Left cardiac atrium (tissue), 4 donors: ENCODE measurements at places on chromosomes 1 and 21. TPM values are rescaled to one million over a fixed set of nuclear protein-coding genes. Genes with fewer than 3 reads are reported as not detected.

Gene KIF21B
- 0.94 TPM for total RNA-seq

Gene TNFAIP8L2
- total RNA-seq = 2.1 TPM

Gene NGF
- 4.4 TPM for total RNA-seq

Gene PEAR1
- 10.4 TPM for total RNA-seq

Gene TMOD4
- not detected for total RNA-seq

Gene HSPB7
- 1,770 TPM for total RNA-seq

Gene SPSB1
- 19.1 TPM for total RNA-seq

Gene FBLIM1
- 82.8 TPM for total RNA-seq

Gene DNASE2B
- total RNA-seq = not detected

Gene CFAP107
- not detected for total RNA-seq

- DNase-seq = no peak
Measured at GRCh38 chr1:148293651-148294050, 141.6 kb upstream of the NBPF11 start.

DNA sequence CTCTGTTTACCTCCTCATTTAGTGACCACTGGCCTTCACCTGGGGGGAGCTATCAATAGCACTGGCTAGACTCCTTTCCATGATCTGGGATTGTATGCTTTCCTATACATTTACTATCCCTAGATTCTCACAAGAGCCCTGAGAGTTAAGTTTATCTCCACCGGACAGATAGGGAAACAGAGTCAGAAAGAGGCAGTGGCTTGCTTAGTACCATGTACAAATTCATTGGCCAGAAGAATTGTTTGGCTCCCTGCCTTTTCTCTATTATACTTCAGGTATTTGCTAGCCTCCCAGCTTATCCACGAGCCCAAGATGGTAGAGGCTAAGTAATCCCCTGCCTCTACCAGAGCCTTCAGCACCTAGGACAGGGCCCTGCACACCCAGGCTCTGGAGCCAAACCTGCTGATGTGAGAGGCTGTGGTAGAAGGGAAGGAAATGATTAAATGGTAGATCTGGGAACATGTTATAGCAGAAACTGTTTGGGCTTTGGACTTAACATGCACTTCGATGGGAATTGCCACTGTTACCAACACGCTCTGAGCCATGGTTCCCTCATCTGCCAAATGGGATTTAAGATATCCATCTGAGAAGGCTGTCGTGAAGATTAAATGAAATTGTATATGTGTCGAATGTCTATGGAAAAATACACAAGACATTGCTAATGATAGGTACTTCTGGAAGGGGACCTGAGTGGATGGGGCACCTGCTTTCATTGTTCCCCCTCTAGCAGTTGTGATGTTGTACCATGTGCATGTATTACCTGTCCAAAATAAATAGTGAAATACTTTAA is 3.1 kb upstream of the BLACAT1 start:
- no peak for DNase-seq

DNA sequence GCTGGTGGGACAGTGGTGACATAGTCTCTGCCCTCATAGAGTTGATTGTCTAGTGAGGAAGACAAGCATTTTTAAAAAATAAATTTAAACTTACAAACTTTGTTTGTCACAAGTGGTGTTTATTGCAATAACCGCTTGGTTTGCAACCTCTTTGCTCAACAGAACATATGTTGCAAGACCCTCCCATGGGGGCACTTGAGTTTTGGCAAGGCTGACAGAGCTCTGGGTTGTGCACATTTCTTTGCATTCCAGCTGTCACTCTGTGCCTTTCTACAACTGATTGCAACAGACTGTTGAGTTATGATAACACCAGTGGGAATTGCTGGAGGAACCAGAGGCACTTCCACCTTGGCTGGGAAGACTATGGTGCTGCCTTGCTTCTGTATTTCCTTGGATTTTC is 58.4 kb downstream of the LAMC2 start:
- DNase-seq = peak; percentile 78

DNA sequence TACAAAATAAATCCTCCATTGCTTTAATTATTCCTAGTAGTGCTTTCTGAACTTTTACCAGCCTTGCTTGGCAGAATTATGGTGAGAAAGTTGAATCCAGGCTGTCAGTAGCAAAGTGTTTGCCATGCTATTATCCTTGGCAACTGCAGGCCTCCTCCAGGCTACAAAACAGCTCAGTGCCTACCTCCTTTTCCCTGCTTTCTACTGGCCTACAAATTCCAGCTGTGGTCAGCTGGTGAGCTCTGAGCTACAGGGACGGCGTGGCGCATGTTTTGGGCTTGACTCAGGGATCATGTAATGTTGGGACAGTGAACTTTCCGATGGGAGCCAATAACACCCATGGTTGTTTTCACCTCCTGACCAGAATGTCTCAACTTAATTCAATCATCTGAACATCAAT is 456.1 kb upstream of the ADAMTS5 start:
- peak; percentile 67 for DNase-seq

DNA sequence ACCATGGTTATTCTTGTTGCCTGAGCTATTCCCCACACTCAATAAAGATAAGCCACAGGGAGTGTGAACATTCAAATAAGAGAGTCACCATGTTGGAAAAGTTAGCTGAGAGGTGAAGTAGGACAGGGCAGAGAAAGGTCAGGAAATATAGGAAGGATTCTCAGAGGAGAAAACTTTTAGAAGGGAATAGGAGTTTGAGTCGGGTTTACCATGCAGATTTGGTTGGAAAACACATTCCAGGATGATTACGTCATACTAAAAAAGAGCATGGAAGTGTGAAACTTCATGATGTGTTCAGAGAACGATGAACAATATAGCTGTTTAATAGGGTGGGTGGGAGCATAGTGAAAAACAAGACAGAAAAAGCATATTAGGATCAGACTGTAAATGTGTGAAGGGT is 1125.3 kb upstream of the ADGRL2 start:
- no peak for DNase-seq

GRCh38 chr1:164786980-164787833 is 228.2 kb downstream of the PBX1 start:
- DNase-seq = peak; percentile 81

DNA sequence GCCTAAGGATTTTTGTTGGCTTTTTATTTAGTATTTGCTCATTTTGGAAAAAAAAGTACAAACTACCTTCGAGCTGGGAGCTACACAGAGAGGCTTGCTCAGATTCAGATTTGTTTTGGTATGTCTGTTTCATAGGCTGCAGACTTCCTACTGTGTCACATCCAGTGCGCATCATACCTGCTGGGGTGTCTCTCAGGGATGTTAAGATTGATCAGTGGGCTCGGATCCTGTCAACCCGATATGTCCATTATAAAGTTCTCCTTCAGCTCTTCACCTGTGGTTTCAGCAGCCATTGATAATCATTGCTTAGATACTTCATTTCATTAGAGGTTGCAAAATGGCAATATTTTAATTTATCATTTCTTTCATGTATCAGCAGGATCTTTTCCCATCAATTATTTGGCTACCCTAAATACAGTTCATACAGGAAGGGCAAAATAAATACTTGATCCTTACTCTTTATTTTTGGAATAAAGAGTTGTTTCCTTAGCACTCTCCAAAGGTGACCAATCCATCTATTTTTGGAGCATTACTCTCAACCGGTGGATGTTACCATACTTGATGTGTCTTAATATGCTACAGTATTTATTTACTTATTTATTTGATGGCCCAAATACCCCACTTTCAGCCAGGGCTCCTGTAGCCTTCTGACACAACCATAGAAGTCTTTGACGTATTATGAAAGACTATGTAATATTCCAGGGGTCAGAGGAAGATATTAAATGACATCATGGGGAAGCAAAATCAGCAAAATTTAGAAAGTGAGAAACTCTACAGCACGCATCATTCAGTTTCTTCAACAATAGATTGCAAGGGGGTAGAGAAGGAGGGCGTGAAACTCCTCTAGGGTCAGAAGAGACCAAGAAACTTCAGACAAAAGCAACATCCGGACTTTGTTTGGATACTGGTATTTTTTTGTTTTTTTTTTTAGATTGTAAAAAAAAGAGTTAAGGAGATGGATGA is 55.3 kb upstream of the HNRNPU start:
- no peak for DNase-seq

- peak; percentile 58 for DNase-seq
Measured at GRCh38 chr1:28602536-28603439, 10.7 kb downstream of the RAB42 start.

DNA sequence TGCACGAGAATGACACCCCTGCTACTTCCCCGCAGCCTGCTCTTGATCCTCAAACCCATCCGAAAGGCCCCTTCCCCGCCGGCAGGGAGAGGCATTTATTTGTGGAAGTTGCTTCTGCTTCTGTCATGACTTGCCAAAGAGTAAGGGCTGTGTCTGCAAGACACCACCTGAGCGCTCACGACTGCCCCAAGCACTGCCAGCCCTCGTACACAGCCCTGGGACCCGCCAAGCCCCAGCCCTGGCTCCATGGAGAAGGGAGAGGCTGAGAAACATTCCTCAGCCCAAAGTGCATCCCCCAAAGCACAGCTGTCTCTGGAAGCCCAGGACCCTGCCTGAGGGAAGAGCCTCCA is 6.3 kb upstream of the TPRG1L start:
- no peak for DNase-seq

- no peak for DNase-seq
Measured at GRCh38 chr1:85427849-85428248, 37.1 kb downstream of the DDAH1 start.

- DNase-seq = no peak
Measured at GRCh38 chr1:180793451-180793850, 119.2 kb upstream of the KIAA1614 start.

DNA sequence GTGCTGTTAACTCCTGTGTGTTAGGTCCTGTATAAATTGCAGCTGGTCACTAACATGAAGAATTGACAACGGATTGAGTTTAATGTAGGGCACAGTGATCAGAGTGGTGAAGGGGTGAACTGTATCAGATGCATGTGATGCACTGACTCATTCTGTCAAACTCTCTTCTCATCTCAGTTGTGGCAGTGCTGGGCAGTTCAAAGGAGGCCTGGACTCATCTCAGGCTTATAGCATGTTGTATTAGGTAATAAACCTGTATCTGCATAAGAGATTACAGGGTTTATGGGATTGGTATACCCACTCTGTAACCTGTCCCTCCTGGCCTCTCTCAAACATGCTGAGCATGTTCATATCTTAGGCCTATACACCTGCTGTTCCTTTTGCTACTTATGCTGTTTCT is 12.4 kb upstream of the GBP3 start:
- no peak for DNase-seq

GRCh38 chr1:93758842-93759515 is 77.3 kb upstream of the BCAR3 start:
- no peak for DNase-seq

- DNase-seq = no peak
Measured at GRCh38 chr1:17576519-17576853, 37.0 kb downstream of the ARHGEF10L start.

- DNase-seq = no peak
Measured at GRCh38 chr1:41742219-41742618, 176.5 kb downstream of the HIVEP3 start.

- no peak for DNase-seq
Measured at GRCh38 chr1:110594456-110595352, 11.5 kb downstream of the KCNA2 start.

DNA sequence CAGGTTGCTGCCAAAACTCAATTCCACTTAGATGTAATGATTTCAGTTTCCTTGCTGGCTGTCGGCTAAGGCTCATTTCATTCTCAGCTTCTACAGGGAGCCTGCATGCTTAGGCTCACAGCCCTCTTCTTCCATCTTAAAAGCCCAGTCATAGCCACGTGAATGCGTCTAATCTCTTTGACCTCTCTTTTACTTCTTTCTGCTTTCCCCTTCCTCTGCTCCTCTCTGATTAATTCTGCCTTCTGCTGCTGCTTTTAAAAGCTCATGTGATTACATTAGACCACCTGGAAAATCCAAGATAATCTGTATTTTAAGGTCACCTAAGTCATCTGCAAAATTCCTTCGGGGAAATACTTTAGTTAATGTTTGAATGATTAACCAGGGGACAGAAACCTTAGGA is 812.8 kb upstream of the BRINP3 start:
- no peak for DNase-seq

GRCh38 chr1:220451532-220451931 is 76.4 kb upstream of the MARK1 start:
- DNase-seq = no peak

DNA sequence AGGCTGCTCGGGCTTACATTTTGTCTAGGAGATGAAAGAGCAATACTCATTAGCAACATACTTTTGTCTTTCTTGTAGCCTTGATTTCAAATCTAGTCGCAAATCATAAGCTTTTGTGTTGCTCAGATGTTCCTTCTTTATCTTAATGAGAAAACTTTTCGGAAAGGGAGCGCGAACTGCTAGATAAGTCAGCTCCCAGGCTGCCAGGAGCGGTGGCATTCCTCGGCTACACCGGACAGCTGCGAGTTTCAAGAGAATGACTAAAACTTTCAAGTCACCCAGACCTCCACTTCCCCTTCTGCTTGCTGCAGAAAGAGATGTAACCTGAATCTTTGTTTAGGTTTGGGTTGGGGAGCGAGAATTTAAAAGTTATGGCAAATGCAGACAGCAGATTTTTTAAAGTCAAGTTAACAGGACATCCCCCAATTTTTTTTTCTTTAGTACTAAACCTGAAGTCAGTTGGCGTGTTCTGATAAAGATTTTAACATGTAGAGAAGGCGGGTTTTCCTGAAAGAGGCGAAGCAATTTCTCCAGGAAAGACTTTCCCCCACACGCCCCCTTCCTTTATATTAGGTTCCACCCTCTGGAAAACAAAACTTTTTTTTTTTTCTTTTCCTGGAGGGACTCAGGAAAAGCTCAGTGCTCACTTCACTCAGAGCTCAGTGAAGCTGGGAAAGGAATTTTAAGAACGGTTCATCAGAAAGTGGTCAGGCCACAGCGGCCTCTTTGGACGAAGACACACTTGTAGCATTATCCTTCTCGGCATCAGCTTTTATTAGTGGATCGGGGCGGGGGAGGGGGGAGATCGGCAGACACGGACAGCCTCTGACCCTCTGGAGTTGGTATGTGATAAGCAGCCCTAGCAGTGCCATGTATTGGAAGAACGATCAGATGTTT is at the start of gene LHX8:
LHX8 (plus strand) TSS at position 639 of the 897 bp plus-strand sequence. CDS start 2,227 bp downstream, outside the sequence.
- DNase-seq = no peak

- peak; percentile 68 for DNase-seq
Measured at GRCh38 chr1:156705918-156706656, 704 bp upstream of the CRABP2 start.

DNA sequence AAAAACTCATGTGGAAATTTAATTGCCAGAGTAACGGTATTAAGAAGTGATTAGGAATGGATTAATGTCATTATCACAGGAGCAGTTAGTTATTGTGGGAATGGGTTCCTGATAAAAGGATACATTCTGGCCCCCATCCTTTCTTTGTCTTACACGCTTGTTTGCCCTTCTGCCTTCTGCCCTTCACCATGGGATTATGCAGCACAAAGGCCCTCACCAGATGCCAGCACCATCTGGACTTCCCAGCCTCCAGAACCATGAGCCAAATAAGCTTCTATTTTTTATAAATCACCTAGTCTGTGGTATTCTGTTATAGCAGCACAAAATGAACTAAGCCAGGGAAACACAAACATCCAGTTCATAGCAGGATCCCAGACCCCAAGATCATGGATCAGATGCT is 33.9 kb upstream of the POU2F1 start:
- DNase-seq = no peak
